ENCODE measurements at places on chromosomes 7 and 10. TPM values are rescaled to one million over a fixed set of nuclear protein-coding genes. Genes with fewer than 3 reads are reported as not detected.

TLX1 gene
- not detected for total RNA-seq

TMEM26 gene
- 7.7 TPM for total RNA-seq

KMT2E gene
- total RNA-seq = 320 TPM

PTER gene
- total RNA-seq = 8.0 TPM

TMEM229A gene
- 1.9 TPM for total RNA-seq

CYP17A1 gene
- 0.33 TPM for total RNA-seq

STEAP4 gene
- 20.4 TPM for total RNA-seq

AKR1C8 gene
- 0.27 TPM for total RNA-seq

Measured in camera-type eye (tissue), 1 donor.